ENCODE measurements at places on chromosomes 2 and 18.

- DNase-seq: no peak
Measured at GRCh38 chr2:3728104-3729054, 25.0 kb downstream of the DCDC2C start.

GRCh38 chr2:221285148-221285547 lies 287.0 kb downstream of the EPHA4 start:
- DNase-seq: no peak

DNA sequence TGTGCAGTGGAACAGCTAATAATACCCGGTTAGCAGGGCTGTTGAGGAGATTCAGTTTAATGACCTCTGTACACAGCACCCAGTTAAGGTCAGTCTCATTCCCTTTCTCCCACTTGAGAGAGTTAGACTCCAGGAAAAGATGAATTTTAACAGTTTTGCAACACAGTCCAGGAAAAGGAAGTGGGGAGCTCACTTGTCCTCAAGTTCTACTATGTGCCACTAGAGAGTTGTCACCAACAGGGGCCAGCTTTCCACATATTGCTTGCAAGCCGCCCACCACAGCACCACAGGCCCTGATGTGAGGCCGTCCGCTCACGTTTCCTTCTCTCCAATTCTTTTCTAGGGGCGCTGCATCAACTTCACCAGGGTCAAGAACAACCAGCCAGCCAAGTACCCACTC lies 142.1 kb downstream of the GFPT1 start:
- no peak for DNase-seq

- no peak for DNase-seq
Measured at GRCh38 chr2:118925981-118926380, 16.0 kb upstream of the MARCO start.

- no peak for DNase-seq
Measured at GRCh38 chr18:59927246-59927825, 27.5 kb downstream of the PMAIP1 start.

GRCh38 chr18:47415881-47416280 lies 164.4 kb upstream of the SKOR2 start:
- no peak for DNase-seq

- DNase-seq: no peak
Measured at GRCh38 chr2:189901664-189902063, 117.4 kb downstream of the PMS1 start.

DNA sequence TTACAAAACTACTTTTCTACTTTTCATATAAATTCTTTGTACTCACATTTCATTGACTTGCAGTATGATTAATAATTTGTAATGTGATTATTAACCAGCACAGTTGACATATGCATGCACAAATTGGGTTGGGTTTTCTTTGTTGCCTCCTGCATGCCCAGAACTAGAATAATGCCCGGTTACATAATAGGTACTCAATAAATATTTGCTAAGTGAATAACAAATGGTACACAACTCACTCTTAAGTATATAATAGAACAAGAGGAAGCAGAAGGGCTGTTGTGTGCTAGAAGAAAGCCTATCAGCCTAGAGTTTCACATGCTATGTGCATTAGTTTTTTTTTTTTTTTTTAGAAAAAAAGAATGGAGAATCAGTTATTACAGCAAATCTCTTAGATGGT lies 9.3 kb downstream of the RDH14 start:
- DNase-seq: no peak

GRCh38 chr2:119225105-119225865 lies 1.7 kb downstream of the STEAP3 start:
- DNase-seq: no peak

- no peak for DNase-seq
Measured at GRCh38 chr18:46712406-46712805, 44.4 kb downstream of the ST8SIA5 start.

DNA sequence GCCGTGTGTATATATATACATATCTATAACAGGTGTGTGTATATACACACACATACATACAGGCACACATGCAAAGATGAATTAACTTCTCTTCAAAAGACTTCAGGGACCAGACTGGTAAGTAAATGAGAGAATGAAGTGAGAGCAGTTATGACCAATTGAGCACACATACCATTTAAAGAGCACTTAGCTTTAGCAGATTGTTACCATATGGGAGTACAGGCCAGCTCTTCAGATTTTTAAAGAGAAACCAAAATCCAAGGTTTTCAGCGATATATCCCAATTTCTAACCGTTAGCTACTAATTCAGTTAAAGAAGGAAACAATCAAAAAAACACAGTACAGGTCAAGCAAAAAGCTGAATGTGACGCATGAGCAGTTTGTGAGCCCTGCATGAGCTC lies 23.7 kb downstream of the INPP1 start:
- no peak for DNase-seq

GRCh38 chr18:34767601-34768027 lies 57.5 kb downstream of the DTNA start:
- DNase-seq: no peak

- DNase-seq: no peak
Measured at GRCh38 chr2:38182492-38183003, 106.6 kb upstream of the CYP1B1 start.

DNA sequence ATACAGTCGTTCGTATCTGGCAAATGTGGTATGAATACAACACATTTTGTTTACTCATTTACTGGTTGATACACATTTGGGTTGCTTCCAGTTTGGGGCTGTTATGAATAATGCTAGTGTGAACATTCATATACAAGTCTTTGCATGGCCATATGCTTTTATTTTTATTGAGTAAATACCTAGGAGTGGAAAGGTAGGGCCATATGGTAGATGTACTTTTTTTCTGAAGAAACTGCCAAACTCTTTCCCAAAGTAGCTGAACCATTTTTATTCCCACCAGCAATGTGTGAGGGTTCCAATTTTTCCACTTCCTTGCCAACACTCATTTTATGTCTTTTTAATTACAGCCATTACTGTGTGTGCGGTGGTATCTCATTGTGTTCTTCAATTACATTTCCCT lies 496.2 kb upstream of the NRXN1 start:
- DNase-seq: no peak

DNA sequence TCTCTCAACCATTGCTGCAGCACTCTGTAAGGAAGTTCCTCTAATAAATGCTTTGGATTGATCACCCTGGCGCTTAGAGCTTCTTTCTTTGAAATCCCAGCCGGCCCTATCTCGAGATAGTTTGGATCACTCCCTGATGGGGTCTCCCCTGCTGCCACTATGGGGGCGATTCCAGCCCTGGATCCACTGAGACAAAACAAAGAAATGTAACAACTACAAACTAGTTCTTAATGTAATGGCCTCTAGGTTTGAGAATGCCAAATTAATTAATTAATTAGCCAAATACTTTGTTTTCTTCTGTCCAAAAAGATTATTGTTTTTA lies 15.2 kb downstream of the SRSF7 start:
- DNase-seq: no peak

- peak; percentile 73 for DNase-seq
Measured at GRCh38 chr2:218301176-218301819, 9.0 kb upstream of the TMBIM1 start.

DNA sequence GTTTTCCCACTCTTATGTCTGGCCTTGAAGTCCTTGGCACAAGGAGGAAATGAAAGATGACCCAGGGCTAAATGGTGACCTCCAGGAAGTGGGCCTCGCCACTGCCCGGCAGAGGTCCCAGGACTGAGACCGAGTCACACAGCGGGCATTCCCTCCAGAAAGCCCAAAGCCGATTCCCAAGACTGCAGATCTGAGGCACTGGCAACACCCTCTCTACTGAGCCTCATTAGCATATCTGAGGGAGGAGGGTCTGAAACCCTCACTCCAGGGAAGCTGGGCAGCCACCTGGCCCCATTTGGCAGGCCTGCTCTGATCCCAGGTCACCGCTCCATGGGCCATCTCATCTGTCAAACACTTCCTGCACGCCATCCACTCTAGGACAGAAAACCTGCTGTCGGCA lies 29.1 kb downstream of the FAM178B start:
- no peak for DNase-seq

DNA sequence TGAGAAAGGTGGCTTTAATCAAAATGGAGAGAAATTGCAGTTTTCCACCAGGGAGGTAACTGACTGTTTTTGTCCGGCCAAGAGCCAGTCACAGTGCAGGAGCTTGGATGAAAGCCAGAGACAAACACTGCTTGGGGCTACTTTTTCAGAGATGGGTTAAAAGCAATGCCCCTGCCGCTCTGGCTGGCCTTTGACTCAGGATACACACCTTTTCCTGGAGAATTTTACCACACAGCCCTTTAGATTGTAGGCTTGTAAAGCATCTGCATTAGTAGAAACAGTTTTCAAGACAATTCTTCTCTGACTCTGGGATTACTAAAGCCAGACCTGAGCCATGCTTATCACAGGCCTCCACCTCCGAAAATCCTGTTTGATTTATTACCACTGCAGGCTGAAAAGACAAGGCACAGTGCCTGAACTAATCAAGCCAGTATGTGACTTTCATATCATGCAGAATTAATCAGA lies 79.7 kb downstream of the CCBE1 start:
- DNase-seq: no peak

DNA sequence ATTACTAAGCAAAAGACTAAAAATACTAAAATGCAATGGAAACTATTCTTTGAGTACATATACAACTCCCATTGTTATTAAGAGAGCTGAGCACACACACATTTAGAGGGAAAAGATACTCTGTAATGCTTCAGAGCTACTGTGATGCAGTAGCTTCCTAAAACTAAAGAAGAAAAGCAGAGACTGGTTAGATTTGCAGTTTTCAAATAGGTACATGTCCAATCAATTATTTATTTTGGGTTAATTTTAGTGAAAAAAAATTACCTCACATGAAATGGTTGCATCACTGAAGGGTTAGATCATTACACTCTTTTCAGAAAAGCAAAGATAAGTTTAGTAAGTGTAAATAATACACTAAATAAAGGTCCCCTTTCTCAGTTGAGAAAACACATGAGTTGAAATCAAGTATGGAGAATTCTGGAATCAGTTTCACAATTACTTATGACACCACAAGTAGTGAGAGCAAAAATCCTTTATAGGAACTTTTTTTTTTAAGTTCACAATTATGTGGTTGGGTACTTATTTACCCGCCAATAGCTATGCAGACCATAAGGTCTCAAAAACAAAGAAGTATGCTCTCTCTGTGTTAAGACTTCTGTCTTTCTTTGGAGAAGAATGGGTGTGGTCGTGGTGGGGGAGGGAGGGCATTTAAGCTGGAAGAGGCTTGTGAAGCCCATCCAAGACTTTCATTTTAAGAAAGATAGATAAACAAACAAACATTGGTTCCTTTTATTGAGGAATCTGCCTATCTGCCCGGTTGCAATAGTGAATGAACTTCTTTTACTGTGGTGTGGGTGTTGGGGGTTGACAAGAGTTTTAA lies 25.3 kb upstream of the SERTAD2 start:
- DNase-seq: no peak

DNA sequence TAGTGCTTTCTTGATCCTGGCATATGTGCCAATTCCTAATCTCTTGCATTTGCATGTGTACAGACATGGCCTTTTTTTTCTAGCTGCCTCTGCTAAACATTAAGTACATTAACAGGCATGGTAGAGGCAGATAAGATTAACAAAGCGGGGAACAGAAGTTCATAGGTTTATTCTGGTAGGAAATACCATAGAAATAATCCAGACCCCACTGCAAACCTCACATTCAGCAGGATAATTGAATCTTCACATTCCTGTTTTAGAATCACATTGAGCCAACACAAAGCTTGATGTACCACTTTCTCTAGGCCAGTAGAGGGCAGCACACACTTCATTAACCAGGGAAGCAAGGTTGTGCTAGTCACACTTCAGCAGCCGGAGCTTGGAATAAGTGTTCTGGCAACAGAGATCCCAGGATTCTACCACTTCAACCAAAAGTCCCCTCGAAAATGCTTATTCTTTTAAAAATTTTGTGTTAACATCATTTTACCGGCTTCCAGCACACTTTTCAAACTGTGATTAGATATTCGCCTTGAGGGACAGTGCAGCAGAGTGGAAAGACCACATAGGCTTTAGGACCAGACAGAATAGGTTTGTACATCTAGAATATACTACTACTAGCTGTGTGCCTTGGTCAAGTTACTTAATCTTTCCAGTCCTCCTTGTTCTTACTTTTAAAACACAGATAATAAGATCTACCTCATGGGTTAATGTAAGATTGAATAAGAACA lies 420.2 kb upstream of the CHST9 start:
- DNase-seq: no peak

GRCh38 chr2:49901202-49902065 lies 747.1 kb upstream of the FSHR start:
- DNase-seq: no peak

GRCh38 chr18:33470216-33470615 lies 29.7 kb upstream of the CCDC178 start:
- DNase-seq: no peak

DNA sequence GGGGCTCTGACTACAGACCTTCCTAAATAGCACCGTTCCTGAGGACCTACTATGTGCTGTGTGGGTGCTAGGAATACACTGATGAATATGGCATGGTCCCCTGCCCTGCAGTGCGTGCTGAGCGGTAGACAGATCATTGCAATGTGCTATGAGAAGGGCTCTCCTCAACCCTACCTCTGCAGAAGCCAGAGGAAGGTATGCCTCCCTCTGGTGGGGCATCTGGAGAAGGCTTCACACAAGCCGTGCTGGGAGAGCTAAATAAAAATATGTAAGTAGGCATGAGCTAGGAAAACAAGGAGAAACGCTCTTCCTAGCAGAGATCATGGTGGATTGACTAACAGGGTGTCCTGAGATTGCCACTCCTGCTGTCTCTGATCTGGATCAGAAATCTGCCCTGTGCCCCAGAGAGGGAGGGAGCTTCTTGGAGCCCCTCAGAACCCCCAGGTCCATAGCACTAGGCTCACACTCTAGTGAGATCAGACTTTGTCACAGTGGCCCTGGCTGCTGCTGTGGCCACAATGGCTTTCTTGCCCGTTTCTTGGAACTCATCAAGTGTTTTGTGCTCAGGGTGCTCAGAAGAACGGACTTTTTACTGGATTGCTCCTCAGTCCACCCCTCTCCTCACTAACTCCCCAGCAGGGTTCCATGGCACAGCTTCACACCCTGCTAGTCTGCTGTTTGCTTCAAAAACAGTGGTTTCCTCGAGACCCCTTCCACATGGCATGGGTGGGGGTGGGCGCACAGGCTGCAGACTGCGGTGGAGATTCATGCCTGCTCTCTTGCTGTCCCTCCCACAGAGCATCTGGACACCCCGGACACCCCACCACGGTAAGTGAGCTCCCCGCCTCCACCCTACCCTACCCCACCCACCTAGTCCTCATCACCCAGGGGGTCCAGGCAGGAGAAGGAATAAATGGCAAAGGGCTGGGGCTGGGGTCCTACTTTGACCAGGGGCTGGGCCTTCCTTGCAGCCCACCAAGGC lies 14.2 kb downstream of the SIGLEC15 start:
- no peak for DNase-seq

DNA sequence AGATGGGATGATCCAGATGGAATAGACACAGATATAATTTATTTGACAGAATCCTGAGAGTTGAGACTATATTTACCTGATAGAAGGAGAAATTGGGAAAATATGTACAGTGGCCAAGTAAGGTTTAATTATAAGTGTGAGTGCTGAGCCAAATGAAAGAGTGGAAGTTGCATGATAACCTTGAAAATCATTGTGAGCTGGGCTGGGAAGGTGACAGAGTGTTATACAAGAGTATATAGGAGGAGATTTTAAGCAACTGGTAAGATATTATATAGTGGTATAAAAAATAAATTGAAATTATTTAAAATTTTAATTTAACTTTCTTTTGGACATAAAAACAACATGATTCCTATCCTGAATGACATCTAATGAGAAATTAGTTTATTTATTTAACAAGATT lies 340.8 kb downstream of the NUP35 start:
- no peak for DNase-seq

GRCh38 chr2:241368643-241369042 lies 12.6 kb downstream of the FARP2 start:
- DNase-seq: no peak
